ENCODE measurements at places on chromosomes 16 and 17.

DNA sequence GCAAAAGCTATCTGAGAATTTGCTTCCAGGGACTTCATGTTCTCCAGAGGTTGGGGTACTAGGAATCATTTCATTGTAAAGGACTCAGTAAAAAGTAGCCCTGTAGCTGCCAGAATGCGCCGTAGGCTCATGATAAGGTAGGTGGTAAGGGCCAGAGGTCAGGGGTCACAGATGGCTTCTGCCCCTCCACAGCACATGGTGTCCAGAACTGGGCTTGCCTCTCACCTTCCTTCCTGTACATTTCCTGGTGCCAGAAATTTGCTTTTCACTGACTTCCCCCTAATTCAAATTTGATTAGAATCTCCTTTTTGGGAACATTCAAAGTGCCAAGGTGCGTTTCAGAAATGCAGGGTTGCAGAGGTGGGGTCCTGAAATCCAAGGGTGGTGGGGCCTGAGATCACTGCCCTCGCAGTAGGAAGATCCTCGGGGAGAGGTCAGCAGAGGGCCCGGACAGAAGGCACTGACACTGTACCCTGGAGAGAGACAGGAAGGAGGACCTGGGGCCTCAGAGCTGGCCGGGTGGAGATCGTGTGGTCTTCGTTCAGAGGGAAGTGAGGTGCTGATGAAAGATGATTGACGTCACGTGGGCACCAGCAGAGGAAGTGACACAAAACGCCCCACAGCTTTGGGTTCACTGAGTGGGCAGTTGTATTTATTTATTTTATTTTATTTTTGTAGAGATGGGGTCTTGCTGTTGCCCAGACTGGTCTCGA lies 25.5 kb upstream of the METRNL start:
- peak; percentile 36 for DNase-seq

DNA sequence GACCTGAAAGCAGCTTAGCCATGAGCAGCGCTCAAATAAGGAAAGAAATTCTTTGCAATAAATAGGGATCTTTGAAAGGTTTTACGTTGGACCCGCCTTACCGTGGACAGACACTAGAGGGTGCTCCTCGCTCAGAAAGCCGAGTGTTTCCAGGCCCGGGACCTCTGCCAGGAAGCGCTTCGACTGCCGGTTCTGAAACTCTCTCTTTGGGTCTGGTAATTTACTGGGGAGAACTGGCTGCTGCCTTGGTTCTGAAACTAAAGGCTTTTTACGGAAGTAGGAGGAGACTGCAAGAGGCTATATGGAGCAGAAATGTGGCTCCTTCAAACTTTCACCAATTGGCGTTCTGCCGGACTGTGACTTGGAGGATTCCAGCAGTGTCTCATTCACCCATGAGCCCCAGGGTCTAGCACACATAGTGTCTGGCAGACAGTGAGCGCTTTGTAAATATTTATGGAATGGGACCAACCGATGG lies 45.6 kb upstream of the HOXB9 start:
- peak; percentile 64 for DNase-seq

GRCh38 chr17:7191571-7192270 lies 12.6 kb upstream of the ASGR1 start:
- peak; percentile 44 for DNase-seq

- no peak for DNase-seq
Observed at GRCh38 chr16:1494711-1495110, 1.6 kb downstream of the TELO2 start.

- DNase-seq = no peak
Observed at GRCh38 chr16:69465881-69466280, 41.5 kb downstream of the CYB5B start.

DNA sequence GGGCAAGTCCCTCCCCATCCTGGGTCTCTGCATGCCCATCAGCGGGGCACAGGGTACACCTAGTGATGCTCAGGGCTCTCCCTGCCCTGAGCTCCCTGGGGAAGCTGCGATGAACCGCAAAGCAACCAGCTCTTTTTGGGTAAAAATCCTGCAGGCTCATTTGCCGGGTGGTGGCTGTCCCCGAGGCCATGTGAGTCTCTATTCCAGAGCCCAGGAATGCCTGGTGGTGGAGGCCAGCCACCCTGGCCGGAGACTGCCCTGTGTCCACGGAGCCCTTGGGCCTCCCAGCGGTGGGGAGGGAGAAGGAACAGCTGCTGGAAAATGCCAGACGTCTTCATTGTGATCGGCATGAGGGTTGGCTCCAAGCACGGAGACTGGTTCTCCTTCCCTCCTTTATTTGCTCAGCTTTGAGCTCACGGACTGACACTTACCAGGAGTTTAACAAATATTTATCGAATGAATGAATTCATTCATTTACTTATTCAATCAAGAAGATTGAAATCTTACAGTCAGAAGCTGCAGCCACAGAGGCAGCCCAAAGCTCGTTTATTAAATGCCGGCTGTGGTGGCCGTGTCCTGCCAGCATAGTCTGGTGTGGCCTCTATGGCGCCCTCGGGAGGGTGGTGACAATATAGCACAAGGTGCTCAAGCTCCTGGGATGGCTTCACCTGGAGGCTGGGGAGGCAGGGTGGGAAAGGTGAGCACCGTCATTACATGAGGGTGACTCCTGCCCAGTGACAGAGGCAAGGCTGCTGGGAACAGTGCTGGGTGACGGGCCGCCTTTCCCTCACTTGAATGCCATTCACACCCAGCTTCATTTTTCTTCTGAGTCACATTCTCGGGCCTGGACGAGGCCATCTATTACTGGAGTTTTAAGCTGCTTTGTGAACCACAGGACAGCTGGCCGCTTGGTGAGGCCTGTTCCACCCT lies 31.1 kb upstream of the JPH3 start:
- DNase-seq = no peak

DNA sequence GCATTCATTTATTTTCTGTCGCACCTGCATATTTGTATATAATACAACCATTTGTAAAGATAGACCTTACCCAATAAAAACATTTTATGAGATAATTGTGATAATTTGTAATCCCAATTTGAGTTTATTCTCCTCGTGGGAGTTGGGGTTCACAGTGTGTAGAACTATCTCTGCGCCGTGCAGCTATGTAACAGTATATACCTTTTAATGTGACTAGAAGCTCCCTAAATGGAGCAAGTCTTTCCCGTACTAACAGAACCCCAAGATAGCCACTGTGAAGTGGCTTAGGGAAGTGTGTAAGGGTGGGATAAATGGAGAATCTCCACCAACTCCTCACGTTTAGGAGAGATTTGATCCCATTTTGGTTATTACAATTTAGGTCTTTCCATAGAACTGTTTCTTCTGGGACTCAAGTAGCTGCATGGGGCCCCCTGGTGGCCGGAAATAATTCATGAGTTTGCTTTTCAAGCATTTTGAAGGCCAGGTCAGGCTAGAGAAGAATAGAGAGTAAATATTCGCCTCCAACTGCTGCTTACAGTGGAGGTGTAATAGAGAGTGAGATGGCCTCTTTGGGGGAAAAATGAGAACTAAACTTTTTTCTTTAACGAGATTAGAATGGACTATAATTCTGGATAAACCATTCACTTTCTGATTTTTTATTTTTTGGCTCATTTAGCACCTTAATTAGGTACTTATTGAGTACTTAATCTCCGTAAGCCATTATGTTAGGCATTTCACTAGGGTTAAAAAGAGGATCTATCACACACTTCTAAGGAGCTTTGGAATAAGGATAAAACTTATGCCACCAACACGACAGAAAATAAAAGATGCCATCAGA lies 4.5 kb downstream of the TMEM100 start:
- DNase-seq = peak; percentile 80

- DNase-seq = no peak
Observed at GRCh38 chr17:27733773-27734172, 66.6 kb downstream of the NOS2 start.

- no peak for DNase-seq
Observed at GRCh38 chr16:78075800-78076199, 23.7 kb upstream of the WWOX start.

- no peak for DNase-seq
Observed at GRCh38 chr17:79897243-79898063, 58.2 kb upstream of the CBX4 start.

GRCh38 chr17:5621026-5621425 lies 36.7 kb upstream of the NLRP1 start:
- DNase-seq = no peak

GRCh38 chr17:14736631-14737030 lies 435.8 kb downstream of the HS3ST3B1 start:
- DNase-seq = no peak

- DNase-seq = peak; percentile 86
Observed at GRCh38 chr17:57987581-57988300, at the start of gene VEZF1. Gene VEZF1, minus strand, starts transcription at chr17:57988254. Its CDS starts 143 bp downstream, at chr17:57988111.

DNA sequence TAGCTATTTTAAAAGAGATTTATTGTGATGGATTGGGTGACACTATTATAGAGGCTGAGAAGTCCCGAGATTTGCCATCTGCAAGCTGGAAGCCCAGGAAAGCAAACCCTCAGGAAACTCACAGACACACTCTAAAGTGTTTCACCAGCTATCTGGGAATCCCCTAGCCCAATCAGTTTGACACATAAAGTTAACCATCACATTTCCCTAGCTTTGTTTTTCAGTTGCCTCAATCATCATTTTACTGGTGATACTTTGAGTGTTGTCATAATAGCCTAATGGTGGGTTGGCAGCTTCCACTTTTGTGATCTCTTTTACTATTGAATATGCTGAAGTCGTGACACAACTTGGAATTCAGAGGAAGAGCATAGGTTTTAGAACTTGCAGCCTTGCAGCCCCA lies 1.8 kb downstream of the SGF29 start:
- DNase-seq = peak; percentile 45

GRCh38 chr16:50841081-50841886 lies 99.4 kb downstream of the CYLD start:
- peak; percentile 8 for DNase-seq

GRCh38 chr16:56357765-56358322 lies 67.5 kb downstream of the AMFR start:
- DNase-seq = peak; percentile 28

DNA sequence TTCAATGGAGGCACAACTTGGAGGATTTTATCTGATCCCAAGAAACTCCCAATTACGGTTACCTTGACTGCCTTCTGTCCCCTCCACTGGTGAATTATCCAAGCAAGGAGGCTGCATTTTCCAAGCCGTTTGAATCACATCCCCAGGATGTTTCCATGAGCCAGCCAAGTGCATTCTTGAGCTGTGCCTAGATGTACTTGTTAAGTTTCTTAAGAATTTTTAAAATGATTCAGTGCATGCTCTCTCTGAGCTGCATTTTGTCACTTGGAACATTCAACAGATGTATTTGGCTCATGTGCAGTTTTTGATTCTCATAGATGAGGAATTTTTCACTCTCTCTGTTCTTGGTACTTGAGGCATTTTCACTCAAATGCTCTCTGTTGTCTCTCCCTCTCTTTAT lies 202.6 kb upstream of the MYOCD start:
- DNase-seq = no peak

DNA sequence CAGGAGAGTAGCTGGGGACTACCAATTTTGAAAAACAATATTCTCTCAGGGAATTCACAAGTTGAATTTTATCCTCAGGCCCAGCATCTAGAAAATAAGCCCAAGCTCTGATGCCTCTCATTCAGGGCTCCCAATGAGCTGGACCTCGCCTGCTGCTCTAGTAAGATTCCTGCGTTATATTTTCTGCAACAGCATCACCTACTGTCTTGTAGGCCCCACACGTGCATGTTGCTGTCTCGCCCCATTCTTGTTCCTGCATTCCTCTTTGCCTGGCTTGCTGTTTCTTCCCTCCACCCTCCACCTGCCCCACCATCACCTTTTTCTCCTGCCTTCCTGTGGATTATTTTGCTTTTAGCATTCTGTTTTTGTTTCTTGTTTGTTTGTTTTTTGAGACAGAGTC lies 8.3 kb upstream of the ST6GALNAC2 start:
- no peak for DNase-seq

DNA sequence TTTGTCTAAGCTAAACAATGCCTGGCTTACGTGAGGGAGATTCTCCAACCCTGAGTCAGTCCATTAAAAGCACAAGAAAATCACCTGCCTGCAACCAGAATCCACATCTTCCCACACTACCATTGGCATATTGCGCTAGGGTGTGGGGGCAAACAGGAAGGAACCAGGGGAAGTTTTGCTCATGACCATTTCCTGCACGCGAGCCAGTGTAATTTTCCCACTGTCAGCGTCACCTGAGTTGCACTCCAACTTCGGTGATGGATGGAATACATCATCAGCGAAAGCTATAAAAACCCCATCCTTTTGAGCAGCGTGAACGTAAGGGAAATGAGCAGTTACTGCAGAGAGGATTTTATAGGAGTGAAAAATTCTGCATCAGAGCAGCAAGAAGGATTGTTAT lies 167.9 kb upstream of the NOL11 start:
- DNase-seq = no peak

GRCh38 chr17:43025766-43026537 lies 921 bp downstream of the RND2 start:
- DNase-seq = no peak

DNA sequence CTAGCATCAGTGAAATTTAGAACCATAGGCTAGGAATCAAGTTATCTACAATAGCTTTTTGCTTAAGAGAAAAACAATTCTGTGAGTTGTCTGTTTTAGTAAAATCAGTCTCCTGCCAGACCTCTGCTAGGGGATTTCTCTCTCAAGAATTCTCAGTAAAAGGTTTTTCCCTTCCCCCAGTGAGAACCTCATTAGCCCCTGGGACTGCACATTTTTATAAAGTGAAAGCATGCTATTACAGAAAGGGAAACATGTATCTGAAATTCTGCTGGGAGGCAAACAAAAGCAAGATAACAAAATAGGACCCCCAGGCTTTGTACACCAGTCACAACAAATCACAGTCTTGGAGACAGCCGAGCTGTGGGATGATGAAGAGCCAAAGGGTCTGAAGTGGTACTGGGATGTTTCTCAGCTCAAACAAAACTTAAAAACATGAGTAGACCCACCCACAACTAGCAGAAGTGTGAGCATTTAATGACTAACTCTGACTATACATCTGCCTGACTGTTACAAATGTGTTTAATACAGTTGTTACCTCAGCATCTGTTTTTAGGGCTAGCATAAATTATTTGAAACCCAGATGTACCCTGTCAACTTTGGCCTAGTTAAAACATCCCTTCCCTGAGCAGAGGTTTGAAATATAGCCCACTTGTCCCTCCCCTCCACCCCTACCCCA lies 20.0 kb upstream of the GLG1 start:
- DNase-seq = peak; percentile 47

- peak; percentile 96 for DNase-seq
Observed at GRCh38 chr16:57601801-57602478, 26.5 kb upstream of the ADGRG1 start.

GRCh38 chr16:46996952-46997458 lies 23.5 kb upstream of the DNAJA2 start:
- DNase-seq = no peak

GRCh38 chr16:46911038-46911437 lies 26.9 kb downstream of the GPT2 start:
- peak; percentile 61 for DNase-seq

GRCh38 chr17:82920715-82921114 lies 80.9 kb upstream of the ZNF750 start:
- no peak for DNase-seq

DNA sequence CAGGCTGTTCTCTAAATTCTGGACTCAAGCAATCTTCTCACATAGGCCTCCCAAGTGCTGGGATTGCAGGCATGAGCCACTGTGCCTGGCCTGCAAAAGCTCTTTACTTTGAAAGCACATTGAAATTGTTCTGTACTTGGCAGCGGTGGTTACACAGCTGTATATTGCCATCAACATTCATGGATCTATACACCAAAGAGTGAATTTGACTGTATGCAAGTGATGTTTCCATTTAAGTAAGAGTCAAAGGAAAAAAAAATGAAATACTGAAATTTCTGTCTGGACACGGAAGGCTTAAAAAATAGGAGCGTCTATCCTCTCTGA lies 450.6 kb upstream of the PSMD7 start:
- no peak for DNase-seq
